HCEC 1CT (cell line): ENCODE measurements at places on chromosomes 16 and 17.

DNA sequence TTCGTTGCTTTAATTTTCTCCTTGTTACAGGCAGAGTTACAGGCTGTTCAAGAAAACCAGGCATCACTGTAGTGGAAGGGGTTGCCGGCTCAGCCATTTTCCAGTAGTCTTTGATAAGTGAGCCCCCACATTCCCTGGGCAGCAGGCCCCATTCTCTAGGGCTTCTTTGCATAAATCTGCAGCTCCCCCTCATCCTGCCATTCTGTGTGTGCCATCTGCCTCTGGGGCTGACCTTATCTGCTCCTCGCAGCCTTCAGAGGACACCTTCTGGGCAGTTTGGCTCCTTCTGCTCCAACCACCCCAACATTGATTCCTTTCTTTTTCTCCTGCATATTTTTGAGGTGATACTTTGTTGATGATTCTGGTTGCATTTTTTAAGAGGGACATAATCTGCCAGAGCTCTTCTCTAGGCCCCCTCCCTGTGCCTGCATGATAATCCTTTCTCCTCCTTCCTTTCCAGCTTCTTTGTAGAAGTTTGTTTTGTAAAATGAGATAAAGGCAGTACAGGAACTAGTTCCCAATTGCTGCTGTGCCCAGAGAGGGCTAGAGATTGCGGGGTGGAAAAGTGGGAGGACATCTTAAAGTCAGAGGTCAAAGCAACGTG, 17.1 kb downstream of the RND2 start:
- DNase-seq, result no peak

GRCh38 chr16:26071101-26071866, 379.5 kb downstream of the HS3ST4 start:
- DNase-seq, result no peak

- peak; percentile 30 for DNase-seq
These were observed 37.9 kb upstream of the SMIM36 start for GRCh38 chr17:55549140-55549539.

GRCh38 chr16:57862698-57863433, 60.6 kb upstream of the KIFC3 start:
- DNase-seq, result no peak
